ENCODE measurements at places on chromosomes 7 and 10.

DNA sequence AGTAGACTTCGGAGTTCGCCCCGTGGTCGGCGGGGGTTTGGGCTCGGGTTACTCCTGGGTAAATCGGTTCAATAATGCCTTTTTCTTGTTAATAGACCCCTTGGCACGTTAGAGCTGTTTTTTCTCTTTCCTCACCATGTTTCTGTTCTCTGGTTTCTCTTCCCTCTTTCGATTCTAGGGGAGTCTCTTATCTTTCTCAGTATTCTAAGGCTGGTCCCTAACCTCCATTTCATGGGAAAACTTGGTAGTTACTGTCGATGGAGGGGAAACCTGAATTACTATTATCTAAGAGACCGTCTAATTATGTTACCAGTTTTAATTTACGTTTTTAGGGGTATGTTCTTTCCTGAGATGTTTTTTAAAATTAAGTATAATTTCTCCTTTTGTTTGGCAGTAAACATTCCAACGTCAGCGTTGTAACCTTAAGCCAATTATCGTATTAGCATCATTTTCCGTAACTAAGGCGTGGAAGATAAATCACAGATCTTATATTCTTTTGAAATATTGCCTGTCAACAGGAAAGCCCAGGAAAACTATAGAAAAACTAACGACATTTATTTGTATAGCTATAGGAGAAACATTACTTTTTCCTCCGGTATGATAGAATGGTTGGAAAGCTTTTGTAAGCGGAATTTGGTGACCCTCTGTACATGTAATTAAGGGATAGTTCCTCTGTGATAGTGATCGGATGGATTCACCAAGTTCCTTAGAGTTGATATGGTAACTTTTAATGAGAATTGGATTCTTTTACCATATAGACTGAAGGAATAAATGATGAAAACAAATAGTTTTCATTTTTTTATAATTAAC lies 847 bp downstream of the BTAF1 start:
- DNase-seq: no peak

DNA sequence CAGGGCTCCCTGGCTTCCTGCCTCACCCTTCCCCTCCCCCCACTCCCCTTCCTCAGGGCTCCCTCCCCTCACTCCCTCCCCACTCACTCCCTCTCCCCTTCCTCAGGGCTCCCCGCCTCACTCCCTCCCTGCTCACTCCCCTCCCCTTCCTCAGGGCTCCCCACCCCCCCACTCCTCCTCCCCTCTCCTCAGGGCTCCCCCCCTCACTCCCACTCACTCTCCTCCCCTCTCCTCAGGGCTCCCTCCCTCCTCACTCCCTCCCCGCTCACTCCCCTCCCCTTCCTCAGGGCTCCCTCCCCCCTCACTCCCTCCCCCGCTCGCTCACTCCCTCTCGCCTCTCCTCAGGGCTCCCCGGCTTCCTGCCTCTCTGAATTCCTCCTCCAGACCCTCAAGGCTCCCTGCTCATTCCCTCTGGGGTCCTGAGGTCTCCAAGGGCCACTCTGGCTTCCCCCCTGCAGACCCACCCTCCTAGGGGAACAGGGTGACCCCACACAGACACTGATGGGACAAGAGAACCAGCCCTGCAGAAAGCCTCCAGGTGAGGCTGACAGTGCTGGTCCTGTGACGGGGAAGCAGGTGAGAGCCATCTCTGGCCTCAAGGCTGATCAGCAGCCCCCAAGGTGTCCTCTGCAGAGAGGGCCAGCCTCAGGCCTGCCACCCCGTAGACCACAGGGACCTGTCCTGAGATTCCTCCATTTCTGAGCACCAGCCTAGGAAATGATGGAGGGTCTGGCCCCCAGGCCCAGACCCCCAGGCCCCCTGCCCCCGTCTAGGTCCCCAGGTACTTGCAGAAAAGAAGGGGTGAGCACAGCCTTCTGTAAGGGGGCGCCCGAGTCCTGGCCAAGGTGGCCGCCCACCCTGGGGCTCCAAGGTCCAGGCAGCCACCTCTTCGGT lies 47.2 kb downstream of the PWWP2B start:
- no peak for DNase-seq

- DNase-seq: no peak
These were observed 19.5 kb downstream of the CHN2 start for GRCh38 chr7:29214056-29214455.

DNA sequence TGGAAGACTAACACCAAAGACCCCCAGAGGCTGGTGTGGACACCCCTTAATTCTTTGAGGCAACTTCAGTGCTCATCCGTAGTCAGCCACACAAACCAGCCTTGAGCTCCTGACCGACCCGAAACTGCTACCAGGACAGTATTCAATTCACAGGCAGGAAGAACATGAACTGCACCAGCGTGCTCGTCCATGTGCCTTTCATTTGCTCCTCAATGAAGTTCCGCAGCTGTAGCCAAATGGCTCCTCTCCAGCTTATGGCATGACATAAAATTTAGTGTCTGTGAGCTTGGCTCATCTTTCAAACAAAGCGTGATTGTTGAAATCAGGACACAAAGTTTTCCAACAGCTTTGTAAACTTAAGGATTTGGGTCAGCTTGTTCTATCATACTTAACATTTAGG lies 144.1 kb upstream of the FAM171A1 start:
- peak; percentile 72 for DNase-seq

DNA sequence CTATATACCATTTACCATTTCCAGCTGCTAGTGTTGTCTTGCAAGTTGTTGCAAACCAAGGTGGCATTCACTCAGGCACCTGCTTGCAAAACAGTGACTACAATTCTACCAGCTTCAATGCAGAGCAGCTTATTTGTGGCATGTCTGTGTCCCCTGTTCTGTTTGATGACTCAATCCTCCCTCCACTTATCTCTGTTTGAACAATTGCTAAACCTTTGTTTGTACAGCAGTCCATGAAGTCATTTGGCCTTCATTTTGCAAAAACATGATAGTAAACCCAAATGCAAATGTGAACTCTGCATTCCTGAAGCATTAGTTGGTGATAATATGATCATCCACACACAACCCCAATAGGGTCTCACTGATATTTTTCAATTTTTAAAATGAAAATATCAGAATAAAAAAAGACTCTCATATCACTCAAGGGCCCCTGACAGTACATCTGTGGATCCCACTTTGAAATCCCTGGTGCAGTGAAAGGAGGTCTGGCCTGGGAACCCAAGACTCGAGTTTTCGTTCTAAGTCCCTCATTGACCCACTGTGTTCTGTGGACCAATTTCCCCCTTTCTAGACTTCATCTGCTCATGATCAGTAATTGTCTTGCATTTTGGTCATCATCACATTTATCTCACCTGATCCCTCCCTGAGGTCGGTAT lies 425.4 kb downstream of the RPS24 start:
- no peak for DNase-seq

DNA sequence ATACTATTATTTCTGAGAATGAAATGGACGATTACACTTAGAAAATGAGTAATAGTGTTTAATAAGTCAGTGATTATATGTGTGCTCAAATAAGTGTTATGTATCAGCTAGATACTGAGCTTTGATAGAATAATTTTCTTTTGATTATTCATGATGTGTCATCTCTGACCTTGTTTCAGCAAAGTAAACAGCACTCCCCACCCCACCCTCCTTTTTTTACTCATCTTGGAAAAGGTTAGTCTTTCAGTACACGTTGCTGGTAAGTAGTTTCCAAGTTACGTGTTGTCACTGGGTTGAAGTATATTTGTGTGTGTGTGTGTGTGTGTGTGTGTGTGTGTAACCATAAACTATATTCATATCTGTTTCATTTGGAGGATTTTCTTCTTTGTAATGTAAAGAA lies 84.1 kb downstream of the GNAI1 start:
- no peak for DNase-seq

DNA sequence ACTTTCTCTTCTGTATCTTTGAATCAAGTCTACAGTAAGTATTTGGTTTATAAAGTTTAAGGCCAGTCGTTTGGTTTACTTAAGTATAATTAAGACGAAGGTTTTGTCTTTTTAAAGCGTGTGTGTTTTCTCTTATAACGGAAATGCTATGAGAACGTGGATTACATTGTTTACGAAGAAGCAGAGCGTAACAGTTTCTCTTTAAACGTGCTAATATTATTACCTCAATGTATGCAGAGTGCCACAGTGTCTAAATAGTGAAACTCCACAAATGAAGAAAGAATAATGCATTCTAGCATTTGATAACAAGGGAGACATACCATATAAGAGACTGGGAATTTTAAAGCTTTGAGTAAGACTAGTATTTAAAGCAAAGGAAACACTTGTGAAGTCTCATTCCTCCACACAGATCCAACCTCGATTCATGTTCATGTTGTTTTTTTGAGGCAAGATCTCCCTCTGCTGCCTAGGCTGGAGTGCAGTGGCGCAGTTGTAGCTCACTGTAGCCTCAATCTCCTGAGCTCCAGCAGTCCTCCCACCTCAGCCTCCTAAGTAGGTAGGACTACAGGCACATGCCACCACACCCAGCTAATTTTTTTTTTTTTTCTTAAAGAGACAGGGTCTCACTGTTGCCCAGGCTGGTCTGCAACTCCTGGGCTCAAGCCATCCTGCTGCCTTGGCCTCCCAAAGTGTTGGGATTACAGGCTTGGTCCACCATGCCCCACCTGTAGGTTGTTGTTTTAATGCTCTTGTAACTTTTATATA lies 75.1 kb downstream of the ANKRD61 start:
- DNase-seq: peak; percentile 54

DNA sequence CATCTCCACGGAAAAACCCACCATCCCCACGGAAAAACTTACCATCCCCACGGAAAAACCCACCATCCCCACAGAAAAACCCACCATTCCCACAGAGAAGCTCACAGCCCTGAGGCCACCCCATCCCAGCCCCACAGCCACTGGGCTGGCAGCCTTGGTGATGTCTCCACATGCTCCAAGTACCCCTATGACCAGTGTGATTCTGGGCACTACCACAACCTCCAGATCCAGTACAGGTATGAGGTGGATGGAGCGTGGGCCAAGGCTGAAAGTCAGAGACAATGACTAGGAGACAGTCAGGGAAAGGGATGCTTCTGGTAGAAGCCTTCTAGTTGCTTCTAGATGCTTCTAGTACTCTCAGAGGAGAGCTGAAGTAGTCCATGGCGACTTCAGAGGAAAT lies 19.6 kb downstream of the ZAN start:
- no peak for DNase-seq

- no peak for DNase-seq
These were observed 34.8 kb upstream of the TNPO3 start for GRCh38 chr7:129089521-129090212.

GRCh38 chr10:119502209-119502608 lies 40.3 kb downstream of the RGS10 start:
- DNase-seq: no peak

DNA sequence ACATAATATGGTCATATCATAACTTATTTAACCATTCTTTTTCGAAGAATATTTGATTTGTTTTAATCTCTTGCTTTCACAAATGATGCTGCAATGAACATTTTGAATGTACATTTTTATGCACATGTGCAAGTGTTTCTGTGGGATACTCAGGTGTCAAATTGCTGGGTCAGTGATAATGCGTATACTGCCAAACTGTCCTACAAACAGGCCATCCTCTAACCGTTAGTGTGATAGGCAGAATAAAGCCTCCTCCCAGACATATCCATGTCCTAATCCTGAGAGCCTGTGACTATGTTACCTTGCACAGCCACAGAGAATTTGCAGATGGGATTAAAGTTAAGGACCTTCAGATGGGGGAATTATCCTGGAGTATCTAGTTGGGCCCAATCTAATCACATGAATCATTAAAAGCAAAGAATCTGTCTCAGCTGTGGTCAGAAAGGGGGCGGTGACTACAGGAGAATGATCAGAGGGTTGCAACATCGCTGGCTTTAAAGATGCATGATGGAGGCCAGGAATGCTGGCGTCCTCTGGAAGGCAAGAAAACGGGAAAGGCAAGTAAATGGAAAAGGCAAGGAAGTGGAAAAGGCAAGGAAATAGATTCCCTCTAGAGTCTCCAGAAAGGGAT lies 46.7 kb downstream of the FZD1 start:
- no peak for DNase-seq

- DNase-seq: no peak
These were observed 29.8 kb downstream of the ITPRIP start for GRCh38 chr10:104308439-104308903.

- DNase-seq: no peak
These were observed 56.1 kb downstream of the ZNF92 start for GRCh38 chr7:65429642-65430343.

All from testis (tissue), 5 donors.